Suprapubic skin (tissue), 4 donors: ENCODE measurements at places on chromosomes 11 and 22.

DNA sequence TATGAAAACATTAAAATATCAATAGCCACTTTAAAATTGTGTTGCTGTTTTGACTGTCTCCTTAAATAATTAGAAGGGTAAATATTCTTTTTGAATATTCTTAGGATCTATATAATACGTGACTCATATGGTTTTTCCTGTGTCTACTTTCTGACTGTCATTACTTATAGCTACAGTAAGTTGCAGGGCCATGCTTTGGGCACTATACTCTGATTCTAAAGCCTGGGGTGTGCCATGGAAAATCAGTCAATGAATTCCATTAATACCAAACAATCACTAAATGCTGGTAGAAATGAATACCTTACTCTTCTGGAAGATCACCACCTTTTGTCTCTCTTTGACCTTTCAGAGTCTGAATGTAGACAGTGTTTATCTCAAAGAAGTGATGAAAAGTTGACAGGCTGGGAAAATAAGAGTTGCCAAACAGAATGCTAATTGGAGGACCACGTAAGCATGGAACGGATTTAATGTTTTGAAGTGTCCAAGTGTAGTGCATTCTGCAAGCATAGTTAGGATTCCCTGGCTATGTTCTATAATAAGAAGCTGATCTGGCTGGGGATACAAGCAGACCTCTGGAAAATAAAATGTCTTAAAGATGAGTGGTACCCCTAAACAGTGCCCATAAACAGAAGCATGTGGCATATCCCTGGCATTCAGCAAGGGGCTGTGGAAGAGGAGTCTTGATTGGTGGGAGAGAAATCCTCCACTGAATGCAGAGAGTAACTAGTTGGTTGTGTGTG is 16.8 kb downstream of the LUZP2 start:
- no peak overlapping the region for H3K27ac ChIP-seq
- DNase-seq, result no peak
- no peaks in the 10 kb centered on the region for H3K4me1 ChIP-seq
- H3K27me3 ChIP-seq, result no peaks in the 10 kb centered on the region

GRCh38 chr11:126391970-126392632 is 36.6 kb downstream of the ST3GAL4 start:
- peak; percentile 40 for DNase-seq
- H3K4me3 ChIP-seq, result no peak overlapping the region
- peak overlapping the region; percentile 51 for H3K27ac ChIP-seq

GRCh38 chr22:42432020-42432596 is at the start of gene NFAM1:
NFAM1 (minus strand) TSS chr22:42432403; CDS start chr22:42432357, 46 bp downstream.
- H3K4me1 ChIP-seq, result peaks cover 53% of the 10 kb centered on the region
- peak within 1 kb of the TSS; percentile 25 for H3K27ac ChIP-seq
- DNase-seq, result no peak

DNA sequence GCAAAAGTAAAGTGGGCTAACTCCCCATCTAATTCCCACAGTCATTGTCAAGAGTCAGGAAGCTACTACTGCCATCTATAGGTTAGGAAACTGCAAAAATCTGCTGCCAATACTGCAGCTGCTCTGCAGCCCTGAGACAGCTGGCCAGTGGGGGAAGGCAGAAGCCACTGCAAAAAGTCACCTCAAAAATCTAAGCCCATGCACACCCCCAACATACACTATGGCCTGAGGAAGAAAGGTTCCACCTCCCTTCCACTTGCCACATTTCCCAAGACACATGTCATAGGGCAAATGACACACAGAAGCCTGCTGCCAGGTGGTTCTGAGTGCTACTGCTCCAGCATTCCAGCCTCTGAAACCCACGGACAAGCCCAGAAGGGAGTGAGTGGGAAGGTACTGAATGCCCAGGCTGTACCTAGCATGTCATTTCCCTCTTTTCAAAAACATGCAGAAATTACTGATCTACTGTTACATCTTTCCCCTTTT is 36.9 kb downstream of the DGCR2 start:
- H3K27me3 ChIP-seq, result no peaks in the 10 kb centered on the region
- DNase-seq, result no peak
- peaks cover 19% of the 10 kb centered on the region for H3K4me1 ChIP-seq
- no peak overlapping the region for H3K27ac ChIP-seq

- no peak overlapping the region for H3K4me3 ChIP-seq
- peaks cover 14% of the 10 kb centered on the region for H3K4me1 ChIP-seq
- DNase-seq, result no peak
- H3K36me3 ChIP-seq, result no peaks in the 10 kb centered on the region
- H3K27ac ChIP-seq, result no peak overlapping the region
These were observed 8.8 kb upstream of the ST14 start for GRCh38 chr11:130150790-130151189.

- no peaks in the 10 kb centered on the region for H3K27me3 ChIP-seq
- no peak for DNase-seq
- no peak overlapping the region for H3K4me3 ChIP-seq
- H3K27ac ChIP-seq, result no peak overlapping the region
- H3K36me3 ChIP-seq, result no peaks in the 10 kb centered on the region
- peaks cover 7% of the 10 kb centered on the region for H3K4me1 ChIP-seq
These were observed 6.1 kb upstream of the CXCR5 start for GRCh38 chr11:118877487-118878162.
